ENCODE measurements at places on chromosomes 3 and 15.

GRCh38 chr15:63888146-63888545 lies 54.4 kb upstream of the HERC1 start:
- DNase-seq, result no peak

DNA sequence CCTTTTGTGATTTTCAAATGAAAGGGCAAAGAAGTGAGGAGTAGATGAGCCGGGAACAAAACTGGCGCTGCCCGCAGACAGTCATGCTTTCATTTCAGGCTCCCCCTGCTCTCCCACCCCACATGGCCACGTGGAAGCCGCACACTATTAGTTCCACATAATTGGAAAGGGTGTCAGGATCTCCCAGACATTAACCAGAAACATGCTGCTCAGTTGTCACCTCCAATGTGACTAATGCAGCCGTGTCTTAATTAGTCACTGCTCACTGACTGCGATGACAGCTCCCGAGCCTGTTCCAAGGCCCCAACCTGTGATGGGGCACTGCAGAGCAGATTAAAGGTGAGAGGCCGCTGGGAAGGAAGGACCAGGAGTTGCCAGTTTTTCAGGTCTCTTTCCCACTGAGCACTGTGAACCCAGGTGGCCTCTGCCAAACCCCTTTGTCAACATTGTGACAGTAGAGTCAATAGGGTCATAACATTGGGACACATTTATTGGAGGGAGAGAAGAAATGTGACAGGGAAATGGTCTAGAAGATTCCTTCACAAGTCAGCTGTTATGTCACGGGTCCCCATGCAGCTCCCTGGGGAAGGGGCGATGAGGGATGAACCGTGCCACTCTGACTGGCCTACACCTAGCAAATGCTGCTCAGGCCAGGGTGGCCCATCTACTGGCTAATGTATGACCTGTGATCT lies 38.6 kb upstream of the SFMBT1 start:
- no peak for DNase-seq

GRCh38 chr3:136835813-136836510 lies 17.0 kb downstream of the SLC35G2 start:
- no peak for DNase-seq

DNA sequence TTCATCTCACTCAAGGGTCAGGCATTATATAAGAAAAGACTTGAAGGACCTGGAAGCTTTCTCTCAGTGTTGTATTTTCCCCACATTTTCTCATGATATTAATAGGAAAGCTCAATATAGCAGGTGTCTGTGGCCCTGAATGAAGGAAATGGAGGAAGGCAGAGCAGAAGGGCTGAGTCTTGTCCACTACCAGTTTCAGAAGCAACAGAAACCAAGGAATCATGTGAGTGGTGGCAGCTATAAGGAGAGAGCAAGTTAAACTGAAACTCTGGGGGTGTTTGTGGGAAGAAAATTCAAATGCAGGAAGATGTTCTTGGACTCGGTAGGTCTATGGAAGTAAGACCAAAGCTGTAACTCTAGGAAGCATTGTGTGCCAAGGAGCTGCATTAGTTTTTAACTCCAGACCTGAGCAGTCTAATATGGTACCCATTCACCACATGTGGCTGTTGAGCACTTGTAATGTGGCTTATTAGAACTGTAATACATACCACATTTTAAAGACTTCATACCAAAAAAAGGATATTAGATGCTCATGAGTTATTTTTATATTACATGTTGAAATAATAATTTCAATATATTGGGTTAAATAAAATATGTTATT lies 278.8 kb upstream of the GADL1 start:
- DNase-seq, result no peak

- DNase-seq, result no peak
Observed at GRCh38 chr3:61803983-61804382, 242.6 kb downstream of the PTPRG start.

DNA sequence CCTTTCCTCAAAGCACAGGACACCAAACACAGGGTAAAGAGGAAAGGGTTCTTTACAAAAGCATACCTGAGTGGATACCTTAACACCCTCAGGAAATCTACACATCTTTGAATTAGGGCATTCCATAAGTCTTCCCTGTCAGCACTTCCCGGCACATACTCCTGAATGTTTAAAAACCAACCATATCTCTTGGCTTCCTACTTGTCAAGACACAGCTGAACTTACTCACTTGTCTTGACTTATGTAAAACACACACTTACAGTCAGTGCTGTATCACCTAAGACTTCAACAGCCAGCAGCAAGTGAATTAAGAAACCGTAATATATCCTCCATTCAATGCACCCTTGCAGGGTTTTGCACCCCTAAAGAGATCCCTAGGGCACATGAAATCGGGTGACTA lies 17.5 kb downstream of the IL1RAP start:
- no peak for DNase-seq

GRCh38 chr3:157639756-157640426 lies 136.7 kb upstream of the VEPH1 start:
- no peak for DNase-seq

DNA sequence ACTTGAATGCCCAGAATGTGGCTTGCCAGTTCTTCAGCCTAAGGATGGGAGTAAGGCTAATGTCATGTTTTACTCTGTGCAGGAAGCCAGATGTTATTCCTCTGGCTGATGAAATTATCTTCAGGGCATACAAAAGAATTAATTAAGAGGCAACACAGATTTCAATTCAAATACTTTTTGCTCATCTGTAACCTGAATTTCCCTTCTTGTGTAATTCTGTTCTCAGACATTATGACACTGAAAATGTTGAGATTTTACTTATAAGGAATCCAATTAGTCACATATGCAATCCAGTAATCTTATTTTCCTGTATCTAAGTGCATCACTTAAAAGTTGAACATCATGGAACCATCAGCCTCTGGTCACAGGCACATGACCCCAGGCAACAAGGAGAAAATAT lies 136.5 kb downstream of the CPNE4 start:
- DNase-seq, result no peak

DNA sequence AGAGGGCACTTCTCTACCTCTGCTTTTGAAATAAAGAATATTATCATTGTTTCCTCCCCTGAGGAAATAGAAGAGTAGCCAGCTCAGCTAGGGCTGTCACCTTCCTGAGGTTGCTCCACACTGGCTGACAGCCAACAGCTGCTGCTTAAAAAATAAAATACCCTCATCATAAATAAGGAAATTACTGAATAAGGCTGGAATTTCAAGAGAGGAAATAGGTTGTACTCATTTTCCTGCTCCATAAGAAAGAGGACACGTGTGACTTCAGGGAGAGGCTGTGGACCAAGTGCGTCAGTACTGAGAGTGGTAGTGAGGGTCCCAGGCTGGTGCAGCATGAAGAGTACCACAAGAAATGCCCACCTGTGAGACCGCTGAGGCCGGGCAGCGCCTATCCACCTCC lies 8.1 kb upstream of the C2CD4B start:
- no peak for DNase-seq

DNA sequence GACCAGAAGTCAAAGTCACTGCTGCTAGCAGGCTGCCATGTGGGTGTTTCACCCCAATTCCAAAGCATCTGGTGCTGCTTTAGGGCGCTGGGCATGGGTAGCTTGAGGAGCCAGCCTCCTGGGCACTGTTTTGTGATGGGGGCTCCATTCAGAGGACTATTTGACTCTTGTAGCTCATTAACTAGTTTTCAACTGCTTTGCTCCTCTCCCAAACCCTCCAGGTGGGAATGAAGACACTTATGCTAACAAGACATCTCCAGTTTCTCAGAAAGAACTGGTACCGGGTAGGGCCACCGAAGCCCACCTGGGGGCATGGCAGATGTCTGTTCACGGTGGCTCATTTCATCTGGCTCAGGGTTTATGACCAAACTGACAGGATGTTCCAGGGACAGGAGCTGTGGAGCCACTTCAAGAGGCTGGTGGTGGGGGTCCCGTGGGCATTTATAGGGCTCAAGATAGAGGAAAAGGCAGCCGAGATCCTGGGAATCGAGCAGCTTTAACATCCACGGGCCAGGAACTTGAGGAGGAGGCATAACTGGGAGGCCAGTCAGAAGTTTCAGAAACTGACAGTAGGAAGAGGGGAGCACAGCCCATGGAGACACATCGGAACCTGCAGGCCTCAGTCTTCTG lies 17.7 kb downstream of the AMOTL2 start:
- no peak for DNase-seq

GRCh38 chr15:67296188-67296587 lies 41.6 kb downstream of the IQCH start:
- DNase-seq, result no peak

DNA sequence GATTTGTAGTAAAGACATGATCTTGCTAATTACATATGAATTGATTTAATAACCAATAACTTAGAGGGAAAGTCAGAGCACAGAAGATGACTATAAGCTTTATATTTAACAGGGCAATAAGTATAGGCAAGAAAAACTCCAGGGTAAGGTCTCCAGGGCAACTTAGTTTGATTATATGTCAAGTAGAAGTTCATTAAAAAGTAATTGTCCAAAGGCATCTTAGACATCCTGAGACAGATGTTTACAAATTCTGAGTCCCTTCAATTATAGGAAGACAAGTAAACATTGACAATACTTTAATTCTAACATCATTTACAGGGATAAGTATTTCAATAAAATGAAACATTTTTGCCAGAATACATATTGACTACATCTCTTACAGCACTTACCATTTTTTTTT lies 416.0 kb downstream of the RAP2B start:
- DNase-seq, result no peak

DNA sequence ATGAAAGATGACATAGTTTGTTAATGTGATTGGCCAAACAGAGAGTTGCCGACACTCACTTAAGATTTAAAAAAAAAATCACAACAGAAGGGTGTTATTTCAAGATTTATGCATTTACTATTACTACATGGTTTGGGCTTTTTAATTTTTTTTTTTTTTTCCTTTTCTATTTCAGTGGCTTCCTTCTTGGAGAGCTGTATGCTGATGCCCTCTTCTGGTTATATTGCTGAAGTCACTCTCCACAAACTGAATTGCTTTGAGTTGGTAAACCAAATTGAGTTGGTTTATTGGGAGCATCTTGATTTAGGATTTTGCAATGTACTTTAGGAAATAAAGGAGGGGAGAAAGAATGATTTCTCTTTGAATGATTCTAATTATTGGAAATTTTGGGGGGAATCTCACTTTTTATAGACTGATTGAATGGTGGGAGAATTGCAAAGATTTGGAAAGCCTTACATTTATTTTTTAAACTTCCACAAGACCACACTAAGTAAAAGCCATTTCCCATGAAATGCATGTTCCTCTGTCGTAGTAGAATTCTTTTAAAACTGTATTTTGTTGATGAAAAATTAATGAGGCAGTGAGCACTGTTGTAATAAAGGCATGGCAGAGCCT lies 186.6 kb upstream of the FEZF2 start:
- no peak for DNase-seq

DNA sequence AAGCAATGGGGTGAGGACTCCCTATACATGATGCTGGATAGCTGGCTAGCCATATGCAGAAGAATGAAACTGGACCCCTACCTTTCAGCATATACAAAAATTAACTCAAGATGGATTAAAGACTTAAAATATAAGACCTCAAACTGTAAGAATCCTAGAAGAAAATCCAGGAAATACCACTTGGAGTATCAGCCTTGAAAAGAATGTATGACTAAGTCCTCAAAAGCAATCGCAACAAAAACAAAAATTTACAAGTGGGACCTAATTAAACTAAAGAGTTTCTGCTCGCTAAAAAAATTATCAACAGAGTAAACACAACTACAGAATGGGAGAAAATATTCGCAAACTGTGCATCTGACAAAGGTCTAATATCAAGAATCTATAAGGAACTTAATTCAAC lies 94.3 kb downstream of the XRN1 start:
- no peak for DNase-seq

GRCh38 chr3:38582941-38583645 lies 66.4 kb downstream of the SCN5A start:
- no peak for DNase-seq

DNA sequence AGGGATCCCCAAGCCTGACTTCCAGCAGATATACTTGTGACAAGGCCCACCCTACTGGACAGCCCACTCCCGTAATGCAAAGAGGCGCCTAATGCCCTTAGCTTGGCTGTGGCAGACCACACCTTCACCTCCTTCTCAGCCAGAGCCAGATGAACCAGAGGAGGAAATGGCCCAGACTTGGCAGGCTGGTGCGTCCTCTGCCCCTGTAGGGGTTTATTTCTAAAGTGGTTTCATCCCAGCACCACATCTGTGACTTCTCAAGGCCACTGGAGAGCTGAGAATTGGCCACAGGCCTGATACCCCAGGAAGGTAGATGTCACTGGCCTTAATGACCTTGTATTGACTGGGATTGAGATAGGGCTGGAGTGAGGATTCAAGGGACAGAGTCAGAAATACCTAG lies 29.5 kb downstream of the BOC start:
- DNase-seq, result no peak

GRCh38 chr15:96333131-96334016 lies 2.9 kb downstream of the NR2F2 start:
- DNase-seq, result no peak

DNA sequence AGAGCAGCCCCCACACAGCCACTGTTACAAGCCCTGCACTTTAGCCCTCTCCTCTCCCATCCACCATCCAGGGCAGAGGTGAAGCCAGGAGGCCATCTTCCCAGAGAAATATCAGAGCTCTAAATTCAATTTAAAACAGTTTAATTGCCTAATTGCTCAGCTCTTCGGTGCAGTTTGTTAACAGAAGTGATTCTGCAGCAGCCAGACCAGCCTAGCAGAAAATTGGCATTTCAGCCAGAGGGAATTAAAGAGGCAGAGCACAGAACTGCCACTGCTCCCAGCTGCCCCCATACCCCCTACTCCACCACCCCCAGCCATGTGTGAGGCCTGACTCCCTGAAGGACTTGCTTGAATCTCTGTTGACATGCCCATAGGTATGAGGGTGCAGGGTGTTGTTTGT lies 38.5 kb downstream of the TPRA1 start:
- DNase-seq, result no peak

GRCh38 chr3:172824229-172824628 lies 73.7 kb downstream of the ECT2 start:
- no peak for DNase-seq

DNA sequence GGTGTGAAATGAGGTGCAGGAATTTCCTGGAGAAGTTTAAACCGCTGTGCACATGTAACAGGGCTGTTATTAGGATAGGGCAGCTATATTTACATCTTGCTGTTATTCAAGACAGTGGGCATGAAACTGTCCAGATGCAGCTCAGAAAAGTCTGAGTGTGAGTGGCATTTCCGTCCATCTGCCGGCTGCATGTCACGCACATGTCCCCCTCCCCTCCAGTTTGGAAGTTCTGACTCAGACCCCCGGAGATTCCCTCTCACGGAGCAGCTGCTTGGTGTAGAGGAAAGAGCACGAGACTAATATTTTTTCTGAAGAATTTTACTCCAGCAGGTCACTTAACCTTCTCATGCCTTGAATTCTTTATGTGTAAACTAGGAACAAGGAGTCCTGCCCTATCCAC lies 69.8 kb downstream of the FEM1B start:
- DNase-seq, result no peak

GRCh38 chr3:33385423-33385822 lies 54.8 kb downstream of the UBP1 start:
- peak; percentile 34 for DNase-seq
